CMK (cell line): ENCODE measurements at places on chromosomes 1 and 21.

GRCh38 chr21:46284733-46285132 lies 678 bp downstream of the MCM3AP start:
- no peak for DNase-seq

GRCh38 chr1:53552146-53552861 lies 93.1 kb downstream of the DMRTB1 start:
- DNase-seq: no peak

- DNase-seq: peak; percentile 94
These were observed 974 bp upstream of the FNBP1L start for GRCh38 chr1:93446837-93447451.

- no peak for DNase-seq
These were observed 24.4 kb upstream of the BCAR3 start for GRCh38 chr1:93705892-93706500.

- no peak for DNase-seq
These were observed at the start of gene CFAP126 for GRCh38 chr1:161367684-161368400. Gene CFAP126 (minus strand): TSS chr1:161367876. CDS start chr1:161367868, 8 bp downstream.

DNA sequence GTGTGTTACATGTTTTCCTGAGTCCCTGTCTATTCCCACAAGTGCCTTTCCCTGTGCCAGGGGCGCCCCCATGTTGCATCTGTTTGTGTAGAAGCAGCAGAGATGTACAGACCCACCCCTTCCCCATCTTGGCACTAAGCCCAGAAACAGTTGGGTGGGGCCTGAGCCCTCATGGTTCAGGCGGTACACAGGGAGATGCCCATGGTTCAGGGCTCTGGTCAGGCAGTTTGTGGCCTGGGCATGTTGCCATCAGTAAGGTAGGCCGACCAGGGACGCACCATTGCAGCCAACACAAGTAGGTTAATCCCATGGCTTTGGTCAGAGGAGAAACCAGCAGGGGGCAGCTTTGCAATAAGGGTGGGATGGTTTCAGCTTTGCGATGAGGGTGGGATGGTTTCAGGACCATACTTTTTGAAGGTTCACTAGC lies 914 bp upstream of the ADGRB2 start:
- no peak for DNase-seq

GRCh38 chr21:25910809-25911208 lies 176.0 kb downstream of the GABPA start:
- DNase-seq: no peak

- DNase-seq: no peak
These were observed 6.6 kb downstream of the CCDC30 start for GRCh38 chr1:42469727-42470126.
